Ecto neural progenitor cell (in vitro differentiated cells): ENCODE measurements at places on chromosomes 6 and 20.

- DNase-seq = peak; percentile 48
These were observed 63.5 kb upstream of the DEFB112 start for GRCh38 chr6:50112981-50113857.

- DNase-seq = no peak
These were observed 50.9 kb downstream of the ILRUN start for GRCh38 chr6:34645627-34646026.

DNA sequence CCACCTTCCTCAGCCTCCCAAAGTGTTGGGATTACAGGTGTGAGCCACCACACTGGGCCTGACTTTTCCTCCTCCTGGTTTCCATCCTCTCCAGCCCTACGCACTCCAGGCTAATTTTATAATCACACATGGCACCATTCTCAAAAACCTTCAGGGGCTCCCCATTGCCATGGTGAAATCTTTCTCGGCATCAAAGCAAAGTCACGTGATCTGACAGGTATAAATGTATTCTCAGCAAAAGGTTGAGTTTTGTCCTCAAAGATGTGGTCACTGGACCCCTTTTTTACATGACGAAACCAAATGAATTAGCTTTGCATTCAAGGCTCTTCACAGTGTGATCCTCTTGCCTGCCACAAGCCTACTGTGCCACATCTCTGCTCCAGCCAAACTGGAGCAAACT is 15.5 kb downstream of the ARMC12 start:
- DNase-seq = no peak

DNA sequence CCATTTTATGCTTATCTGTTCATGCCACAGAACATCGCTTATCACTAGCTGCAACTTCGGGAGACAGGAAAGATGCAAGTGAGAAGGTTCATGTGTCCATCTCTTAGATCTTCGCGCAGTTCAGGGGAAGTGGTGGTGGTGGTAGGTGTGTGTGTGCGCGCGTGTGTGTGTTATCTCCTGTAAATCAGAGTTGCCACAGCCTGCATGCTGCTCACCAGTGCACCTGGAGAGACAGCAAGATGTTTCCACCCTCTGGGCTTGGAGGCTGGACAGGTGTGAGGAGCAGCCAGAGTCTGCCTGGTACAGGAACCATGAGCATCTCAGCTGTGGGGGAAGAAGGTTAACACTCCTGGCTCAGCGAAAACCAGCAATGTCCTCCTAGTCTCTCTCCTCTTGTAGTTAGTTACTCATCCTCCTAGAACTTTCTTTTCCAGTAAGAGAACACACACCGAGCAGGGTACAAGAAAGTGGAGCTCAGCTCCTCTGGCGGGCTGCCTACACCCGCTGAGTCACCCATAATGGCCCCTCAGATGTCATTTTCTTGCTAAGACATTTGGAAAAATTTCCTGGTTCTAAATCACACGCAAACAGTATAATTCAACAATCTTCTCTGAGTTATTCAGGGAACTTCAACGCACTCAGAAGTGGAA is 5.1 kb upstream of the TUBB1 start:
- DNase-seq = no peak

DNA sequence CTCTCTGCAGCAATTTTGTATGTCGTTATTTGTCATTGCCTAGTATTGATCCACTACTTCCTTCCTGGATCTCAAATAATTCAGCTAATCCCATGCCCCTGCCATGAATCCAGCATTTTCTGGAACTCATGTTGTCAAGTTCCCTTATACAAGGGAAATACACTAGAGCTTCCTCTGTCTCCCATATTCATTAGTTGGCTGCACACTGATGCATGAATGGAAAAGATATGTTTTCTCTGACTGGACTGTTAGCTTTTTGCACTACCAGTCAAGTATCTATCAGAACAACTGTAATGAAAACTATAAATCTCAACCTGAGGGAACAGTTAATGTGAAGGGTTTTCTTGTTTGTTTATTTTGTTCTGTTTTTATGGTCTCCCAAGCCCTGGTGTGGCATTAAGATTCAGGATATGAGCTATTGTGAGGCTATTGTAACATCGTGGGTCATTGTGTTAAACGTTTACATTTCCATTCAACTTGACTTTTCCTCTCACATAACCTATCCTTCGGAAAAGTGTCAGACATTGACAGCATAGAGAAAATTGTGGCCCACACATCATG is 102.5 kb upstream of the FAM8A1 start:
- no peak for DNase-seq

- no peak for DNase-seq
These were observed 63.2 kb upstream of the DUSP22 start for GRCh38 chr6:228881-229651.

DNA sequence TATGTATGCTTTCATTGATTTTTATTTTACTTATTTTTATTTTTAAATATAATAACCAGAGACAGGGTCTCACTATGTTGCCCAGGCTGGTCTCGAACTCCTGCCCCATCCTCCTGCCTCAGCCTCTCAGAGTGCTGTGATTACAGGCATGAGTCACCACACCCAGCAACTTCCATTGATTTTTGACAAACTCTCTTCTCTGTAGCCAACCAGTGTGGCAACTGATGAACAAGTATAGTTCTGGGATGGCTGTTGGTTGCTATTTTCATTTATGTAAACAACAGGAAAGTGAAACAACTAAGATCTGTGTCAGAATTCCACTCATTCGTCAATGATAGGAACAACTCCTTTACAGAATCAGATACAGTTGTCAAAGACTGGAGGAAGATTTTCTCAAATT is 356.7 kb upstream of the JARID2 start:
- DNase-seq = no peak

DNA sequence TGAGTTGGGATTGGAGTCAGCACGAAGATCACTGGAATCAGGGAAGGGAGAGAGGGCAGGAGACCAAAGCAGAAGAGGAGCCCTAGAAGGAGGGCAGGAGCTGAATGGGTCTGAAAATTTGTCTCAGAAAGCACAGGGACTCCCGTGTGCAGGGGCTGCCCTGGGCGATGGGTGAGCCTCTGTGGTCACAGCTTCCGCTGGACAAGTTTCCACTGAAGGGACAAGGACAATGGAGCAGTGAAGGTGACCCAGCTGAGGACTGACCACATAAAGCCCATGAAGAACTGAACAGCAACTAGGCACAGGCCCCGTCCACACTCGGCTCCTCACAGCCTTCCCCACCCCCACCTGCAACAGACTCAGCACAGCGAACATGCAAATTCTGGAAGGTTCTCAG is 3.5 kb downstream of the HLA-C start:
- DNase-seq = no peak

- no peak for DNase-seq
These were observed 6.5 kb upstream of the SLC22A16 start for GRCh38 chr6:110482774-110483400.

GRCh38 chr6:81708113-81708699 is 44.3 kb downstream of the TENT5A start:
- DNase-seq = no peak

GRCh38 chr6:160102956-160103824 is 18.4 kb upstream of the SLC22A1 start:
- peak; percentile 50 for DNase-seq

- DNase-seq = no peak
These were observed 3.1 kb downstream of the CCDC28A start for GRCh38 chr6:138776659-138777058.

- peak; percentile 89 for DNase-seq
These were observed at the start of gene RAB32 for GRCh38 chr6:146543211-146543939. Gene RAB32 (plus strand): TSS chr6:146543833. CDS start chr6:146543872, 39 bp downstream.

- DNase-seq = no peak
These were observed 75.4 kb upstream of the FRMD1 start for GRCh38 chr6:168154263-168154917.

GRCh38 chr6:110399219-110400071 is 15.9 kb downstream of the DDO start:
- no peak for DNase-seq

DNA sequence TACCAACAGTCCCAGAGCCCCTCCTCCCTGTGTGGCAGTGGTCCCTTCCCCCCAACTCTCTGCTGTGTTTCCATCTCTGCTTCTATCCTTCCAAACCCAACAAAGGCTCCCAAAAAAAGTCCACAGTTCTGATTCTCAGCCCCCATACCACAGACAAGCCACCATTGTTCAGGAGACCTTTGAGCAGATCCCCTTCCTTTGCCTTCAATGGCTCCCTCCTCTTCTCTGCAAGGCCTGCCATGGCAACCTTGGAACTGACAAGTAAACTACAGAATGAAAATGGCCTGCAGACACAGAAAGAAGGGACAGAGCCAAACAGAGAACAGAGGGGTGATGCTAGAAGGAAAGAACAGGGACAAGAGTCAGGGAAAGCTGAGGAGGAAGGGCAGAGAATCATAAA is 23.2 kb downstream of the OR2H2 start:
- no peak for DNase-seq

DNA sequence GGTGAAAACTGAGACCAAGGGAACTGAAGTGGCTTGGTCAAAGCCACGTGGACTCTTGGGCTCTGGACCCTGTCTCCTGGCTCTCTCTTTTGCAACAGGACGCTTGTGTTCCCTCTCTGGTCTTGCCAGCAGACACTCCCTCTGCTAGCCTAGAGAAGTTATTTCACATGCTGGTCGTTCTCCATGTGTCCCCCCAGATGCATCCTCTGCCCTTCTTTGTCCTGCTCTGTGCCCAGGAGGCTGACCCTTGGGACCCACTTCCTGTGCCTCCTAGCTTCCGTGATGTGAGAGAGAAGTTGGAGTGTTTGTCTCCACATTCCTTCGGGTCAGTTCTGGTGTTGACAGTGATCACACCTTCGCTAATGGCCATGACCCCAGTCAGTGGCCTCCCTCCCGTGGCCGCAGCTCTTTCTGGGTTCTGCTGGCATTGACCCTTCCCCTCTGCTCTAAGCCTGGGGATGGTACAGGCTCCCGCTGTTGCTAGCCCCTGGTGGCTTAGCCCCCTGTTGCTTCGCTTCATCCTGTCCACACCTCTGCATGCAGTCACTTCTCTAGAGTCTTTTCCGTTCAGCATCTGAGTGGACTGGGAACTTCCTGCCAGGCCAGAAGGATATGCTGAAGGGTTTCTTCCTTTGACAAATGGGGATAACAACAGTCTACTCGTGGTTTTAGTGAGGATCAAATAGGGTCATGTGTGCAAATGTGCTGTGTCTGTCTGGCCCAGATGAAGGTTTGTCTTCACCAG is 70.1 kb upstream of the BMP2 start:
- DNase-seq = no peak

- no peak for DNase-seq
These were observed at the start of gene DEFB116 for GRCh38 chr20:31308535-31309162. Gene DEFB116 (minus strand): TSS chr20:31308585. CDS start chr20:31308585, 0 bp downstream.

GRCh38 chr6:35230950-35231349 is 17.2 kb downstream of the SCUBE3 start:
- DNase-seq = no peak

DNA sequence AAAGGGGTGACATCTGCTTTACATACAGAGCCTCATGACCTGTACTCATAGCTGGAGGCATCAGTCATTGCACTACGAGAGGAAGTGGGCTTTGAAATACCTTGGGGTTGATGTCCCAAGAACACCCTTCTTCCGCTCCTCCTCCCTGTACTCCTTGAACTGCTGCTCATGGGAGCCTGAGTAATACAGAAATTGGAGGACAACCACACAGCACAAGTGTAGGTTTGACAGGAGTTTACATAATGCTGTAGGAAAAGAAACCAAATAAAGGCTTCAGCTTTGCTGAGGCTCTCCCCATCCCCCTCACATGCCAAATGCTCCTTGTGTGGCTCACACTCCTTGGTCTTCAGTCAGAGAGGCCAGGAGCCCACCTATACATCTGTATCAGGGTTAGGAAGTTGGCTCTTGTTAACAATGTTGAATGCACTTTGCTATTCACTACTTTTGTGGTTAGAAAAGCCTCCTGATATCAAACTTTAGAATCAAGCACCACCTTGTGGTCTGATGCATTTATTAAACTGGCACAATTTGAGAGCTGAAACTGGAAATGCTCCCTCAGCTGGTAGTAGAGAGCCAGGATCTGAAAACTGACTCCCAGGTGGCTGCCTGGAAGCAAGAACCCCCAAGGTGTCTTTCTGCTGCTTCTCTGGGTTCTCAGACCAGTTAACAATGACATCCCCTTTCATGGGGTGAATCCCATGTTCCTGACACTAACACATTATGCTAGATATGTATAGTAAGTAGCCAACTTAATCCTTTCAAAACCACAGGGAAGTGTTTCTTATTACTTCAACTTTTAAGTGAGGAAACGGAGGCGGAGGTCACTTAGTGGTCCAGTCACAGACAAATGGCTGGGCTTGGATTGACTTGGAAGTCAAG is 56.2 kb upstream of the EDN1 start:
- DNase-seq = no peak

- no peak for DNase-seq
These were observed 60.6 kb downstream of the HIVEP2 start for GRCh38 chr6:142884214-142885035.

DNA sequence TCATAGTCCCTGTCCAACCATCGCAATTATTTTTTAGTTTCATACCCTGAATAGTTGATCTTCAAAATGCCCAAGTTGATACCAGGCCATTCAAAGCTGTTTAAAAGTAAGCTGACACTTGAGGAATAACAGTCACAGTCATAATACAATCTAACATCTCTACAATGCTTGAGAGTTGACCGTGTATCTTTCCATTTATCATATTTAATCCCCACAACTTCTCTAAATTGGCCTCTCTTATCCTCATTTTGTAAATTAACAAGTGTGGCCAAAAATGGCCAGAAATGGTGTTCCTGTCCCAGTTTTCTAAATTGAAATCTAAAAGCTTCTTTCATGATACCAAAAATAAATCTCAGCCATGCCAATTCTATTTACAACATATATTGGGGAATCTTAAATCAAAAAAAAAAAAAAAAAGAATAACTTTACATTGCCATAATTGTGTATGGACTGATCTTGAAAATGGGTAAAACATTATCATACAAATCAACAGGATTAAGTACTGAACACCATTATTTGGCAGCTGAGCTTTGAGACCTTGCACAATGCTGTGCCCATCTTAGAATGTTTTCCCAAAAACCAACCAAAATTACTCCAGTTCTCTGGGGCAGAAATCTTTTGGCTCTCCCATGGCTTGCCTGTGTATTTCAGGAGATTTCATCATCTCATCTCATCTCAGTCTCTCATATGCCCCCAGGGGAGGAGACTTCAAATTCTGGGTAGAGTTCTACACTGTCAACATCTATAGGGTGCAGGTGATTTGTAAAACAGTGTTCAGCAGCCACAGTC is 448.7 kb upstream of the JARID2 start:
- no peak for DNase-seq

DNA sequence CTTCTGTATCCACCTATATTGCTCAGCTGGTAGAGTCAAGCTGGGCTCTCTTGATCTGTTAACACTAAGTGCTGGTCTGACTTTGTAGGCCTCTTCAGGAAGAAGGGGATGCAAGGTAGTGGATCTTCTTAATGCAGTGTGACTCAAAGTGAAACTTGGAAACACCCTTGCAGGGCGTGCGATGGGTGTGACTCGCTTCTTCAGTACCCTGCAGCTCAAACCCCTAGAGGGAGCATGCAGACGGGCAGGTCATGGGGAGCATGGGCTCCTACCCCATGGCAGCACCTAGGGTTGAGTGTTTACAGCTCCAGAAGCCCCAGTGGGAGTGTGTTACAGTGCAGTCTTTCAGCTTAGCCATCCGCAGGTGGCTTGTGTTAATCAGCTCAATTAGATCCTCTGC is 757 bp upstream of the SAMD3 start:
- DNase-seq = no peak

GRCh38 chr6:89350281-89350966 is 2.1 kb downstream of the UBE2J1 start:
- DNase-seq = no peak

- no peak for DNase-seq
These were observed 99.3 kb downstream of the PHF3 start for GRCh38 chr6:63734923-63735322.

- DNase-seq = peak; percentile 84
These were observed 538.3 kb upstream of the BTBD3 start for GRCh38 chr20:11379257-11380011.

GRCh38 chr6:148364056-148364824 is 21.6 kb downstream of the SASH1 start:
- DNase-seq = no peak

- DNase-seq = no peak
These were observed 996 bp upstream of the SEC23B start for GRCh38 chr20:18506744-18507143.
